ENCODE measurements at places on chromosomes 13 and 19. TPM values are rescaled to one million over a fixed set of nuclear protein-coding genes. Genes with fewer than 3 reads are reported as not detected.

Gene ACP7
- 0.57 TPM for total RNA-seq

Gene KLF12
- 6.6 TPM for total RNA-seq

Gene KLK6
- total RNA-seq: not detected

Gene ADGRE3
- not detected for total RNA-seq

Gene INTS6
- 26.3 TPM for total RNA-seq

Gene HNRNPA1L2
- total RNA-seq: 1.0 TPM

Gene TEX26
- total RNA-seq: not detected

Gene OR7C1
- total RNA-seq: not detected

Gene FAM124A
- total RNA-seq: 0.46 TPM

Gene SBSN
- total RNA-seq: not detected

Gene LILRB1
- not detected for total RNA-seq

Gene PROSER3
- 3.2 TPM for total RNA-seq

Gene KCNN1
- not detected for total RNA-seq

Gene NTF4
- total RNA-seq: not detected

Gene ERICH4
- not detected for total RNA-seq

Gene RGCC
- total RNA-seq: 7.8 TPM

Gene USP12
- 23.8 TPM for total RNA-seq

Gene GPR183
- 0.06 TPM for total RNA-seq

Gene EBI3
- 3.0 TPM for total RNA-seq

Gene SYT5
- not detected for total RNA-seq

Gene GNG7
- 0.23 TPM for total RNA-seq

Gene PABPC3
- not detected for total RNA-seq
